Activated naive CD8-positive, alpha-beta T cell treated with anti-CD3 and anti-CD28 coated beads for 36 hours (primary cell): ENCODE measurements at places on chromosomes 5 and 9.

GRCh38 chr5:136037001-136037705 is 8.4 kb downstream of the TGFBI start:
- peak overlapping the region; percentile 54 for H3K27ac ChIP-seq
- H3K36me3 ChIP-seq, result peaks cover 4% of the 10 kb centered on the region
- H3K4me3 ChIP-seq, result no peak overlapping the region
- no peaks in the 10 kb centered on the region for H3K27me3 ChIP-seq
- DNase-seq, result peak; percentile 34
- H3K4me1 ChIP-seq, result peaks cover 17% of the 10 kb centered on the region

DNA sequence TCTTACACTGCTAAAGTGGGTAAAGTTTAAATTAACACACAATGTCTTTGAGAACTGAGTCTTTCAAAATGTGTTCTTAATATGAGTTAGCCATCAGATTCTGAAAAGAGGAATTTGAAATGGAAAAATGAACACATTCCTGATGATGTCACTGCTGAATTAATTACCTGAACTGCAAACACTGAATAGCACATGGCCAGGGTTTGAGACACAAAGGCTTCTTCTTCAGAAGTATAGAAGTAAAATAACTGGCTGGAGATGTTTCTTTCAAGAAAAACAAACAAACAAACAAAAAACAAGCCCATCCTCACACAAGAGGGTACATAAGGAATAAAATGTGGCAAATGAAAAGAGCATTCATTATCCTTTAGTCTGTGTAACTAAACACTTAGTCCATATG is 7.1 kb downstream of the GLIS3 start:
- no peak for DNase-seq
- peaks cover 6% of the 10 kb centered on the region for H3K27me3 ChIP-seq
- no peak overlapping the region for H3K4me3 ChIP-seq
- H3K4me1 ChIP-seq, result peaks cover 49% of the 10 kb centered on the region

DNA sequence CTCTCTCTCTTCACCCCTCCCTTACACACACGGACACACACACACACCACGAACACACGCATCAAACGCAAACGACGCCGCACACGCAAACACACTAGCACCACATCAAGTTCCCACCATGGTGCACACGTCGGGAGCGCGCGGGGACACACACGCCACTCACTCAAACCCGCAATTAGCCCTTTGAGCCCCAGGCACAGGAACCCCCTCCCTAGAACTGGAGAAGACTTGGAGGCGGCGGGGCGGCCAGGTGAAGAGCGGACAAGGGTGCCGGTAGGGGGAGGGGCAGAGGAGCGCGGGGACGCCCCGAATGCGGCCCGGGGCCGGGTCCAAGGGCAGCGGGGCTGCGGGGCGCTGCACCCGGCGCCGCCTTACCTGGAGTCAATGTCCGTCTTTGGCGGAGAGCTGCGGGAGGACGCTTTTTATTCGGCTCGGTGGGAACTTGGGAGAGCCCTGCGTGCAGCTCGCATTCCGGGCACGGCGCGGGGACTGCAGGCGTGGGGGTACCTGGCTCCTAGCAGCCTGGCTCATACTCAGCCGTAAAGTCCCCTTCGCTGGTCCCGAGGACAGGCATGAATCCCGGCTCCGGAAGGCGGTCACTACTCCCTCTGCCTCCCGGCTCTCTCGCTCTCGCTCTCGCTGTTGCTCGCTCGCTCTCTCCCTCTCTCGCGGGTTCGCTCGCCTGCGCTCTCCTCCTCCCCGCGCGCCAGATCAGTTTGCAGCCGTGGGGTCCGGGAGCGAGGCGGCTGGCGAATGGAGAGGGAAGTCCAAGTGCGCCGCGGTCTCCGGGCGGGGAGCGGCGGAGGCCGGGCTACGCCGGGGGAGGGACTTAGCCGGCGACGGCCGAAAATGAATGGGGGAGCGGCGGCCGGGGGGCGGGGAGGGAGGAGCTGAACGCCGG is at the start of gene BRINP1:
Gene BRINP1, minus strand, starts transcription at position 755 of the 901 bp plus-strand sequence. CDS start 56,080 bp downstream, outside the sequence.
- no peak within 1 kb of the TSS for H3K27ac ChIP-seq
- H3K4me3 ChIP-seq, result no peak within 1 kb of the TSS
- no peak for DNase-seq
- H3K4me1 ChIP-seq, result no peaks in the 10 kb centered on the region
- peaks cover 62% of the 10 kb centered on the region for H3K27me3 ChIP-seq

GRCh38 chr9:120883608-120883996 is 6.6 kb upstream of the PHF19 start:
- peaks cover 37% of the 10 kb centered on the region for H3K36me3 ChIP-seq
- no peak overlapping the region for H3K4me3 ChIP-seq
- no peaks in the 10 kb centered on the region for H3K27me3 ChIP-seq
- peaks cover 72% of the 10 kb centered on the region for H3K4me1 ChIP-seq

GRCh38 chr9:135504262-135505243 is 4.1 kb downstream of the MRPS2 start:
- no peaks in the 10 kb centered on the region for H3K27me3 ChIP-seq
- H3K27ac ChIP-seq, result no peak overlapping the region
- H3K4me1 ChIP-seq, result peaks cover 11% of the 10 kb centered on the region
- no peak overlapping the region for H3K4me3 ChIP-seq
- H3K36me3 ChIP-seq, result peaks cover 30% of the 10 kb centered on the region
- peak; percentile 51 for DNase-seq

DNA sequence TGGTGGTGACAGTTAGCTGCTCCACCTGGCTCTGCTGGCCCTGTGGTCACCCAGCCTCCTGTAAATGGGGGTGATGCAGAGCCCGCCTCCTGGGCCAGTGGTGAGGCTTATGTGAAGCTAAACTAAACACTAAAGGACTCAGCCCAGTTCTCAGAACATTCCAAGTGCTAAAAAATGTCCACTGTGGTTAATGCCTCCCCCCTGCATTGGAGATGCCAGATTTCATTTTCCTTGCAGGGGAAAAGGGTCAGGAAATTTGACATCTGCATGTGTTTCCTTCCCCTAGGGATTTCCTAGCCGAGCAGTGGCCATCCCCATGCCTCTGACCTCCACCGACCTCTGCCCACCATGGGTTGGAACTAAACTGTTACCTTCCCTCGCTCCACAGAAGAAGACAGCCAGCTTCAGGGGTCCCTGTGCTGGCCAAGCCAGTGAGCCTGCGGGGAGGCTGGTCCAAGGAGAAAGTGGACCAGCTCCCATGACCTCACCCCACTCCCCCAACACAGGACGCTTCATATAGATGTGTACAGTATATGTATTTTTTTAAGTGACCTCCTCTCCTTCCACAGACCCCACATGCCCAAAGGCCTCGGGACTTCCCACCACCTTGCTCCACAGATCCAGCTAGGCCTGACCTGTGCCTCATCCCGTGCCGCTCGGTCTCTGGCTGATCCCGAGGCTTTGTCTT is 13.0 kb downstream of the CD74 start:
- H3K27ac ChIP-seq, result peak overlapping the region; percentile 71
- H3K4me3 ChIP-seq, result no peak overlapping the region
- peaks cover 8% of the 10 kb centered on the region for H3K4me1 ChIP-seq
- no peak for DNase-seq

DNA sequence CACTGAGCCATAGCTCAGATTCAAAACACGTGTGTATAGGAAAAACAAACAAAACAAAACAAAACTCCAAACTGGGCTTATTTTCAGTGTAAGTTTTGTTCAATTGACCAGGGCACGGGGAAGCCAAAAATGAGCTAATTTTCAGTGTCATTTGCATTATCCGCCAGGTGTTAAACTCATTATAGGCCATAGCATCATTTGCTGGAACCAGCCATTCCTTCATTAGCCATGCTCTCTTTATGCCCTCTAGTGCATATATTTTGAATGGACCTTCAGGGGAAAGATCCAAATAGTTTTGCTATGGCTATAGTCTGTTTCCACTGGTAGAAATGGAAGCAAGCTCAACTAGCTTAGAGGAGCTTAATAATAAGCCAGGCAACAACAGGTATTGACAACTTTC is 1205.2 kb upstream of the DMAC1 start:
- no peak overlapping the region for H3K4me3 ChIP-seq
- DNase-seq, result no peak
- no peaks in the 10 kb centered on the region for H3K36me3 ChIP-seq
- H3K27me3 ChIP-seq, result no peaks in the 10 kb centered on the region

DNA sequence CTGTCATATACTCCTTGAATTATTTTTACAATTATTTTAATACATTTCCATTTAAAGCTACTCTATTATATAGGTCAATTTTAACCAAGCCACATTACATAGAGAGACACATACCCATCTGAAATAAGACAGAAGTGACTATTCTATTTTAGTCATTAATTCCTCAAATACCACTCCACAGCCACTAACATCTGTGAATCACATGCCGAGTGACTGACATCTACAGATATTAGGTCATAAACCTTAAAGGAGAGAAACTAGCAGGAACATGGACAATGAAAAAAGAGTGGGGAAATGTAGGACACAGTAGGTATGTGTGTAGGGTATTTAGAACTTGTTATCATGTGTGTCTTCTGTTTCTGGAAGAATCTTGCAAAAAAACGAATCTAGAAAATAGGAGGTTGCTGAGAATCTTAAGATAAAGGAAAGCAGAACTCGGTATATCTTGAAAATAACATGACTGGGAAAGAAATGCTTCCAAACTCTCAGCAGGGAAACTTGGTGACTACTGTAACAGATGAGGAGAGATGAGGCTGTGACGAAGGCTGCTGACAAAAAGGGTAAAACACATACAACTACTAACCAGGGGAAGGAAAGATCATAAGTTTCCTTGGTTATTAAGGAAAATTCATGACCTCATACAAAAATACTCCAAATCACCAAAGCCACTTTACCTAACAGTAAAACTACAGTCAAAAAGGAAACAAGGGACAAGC is 84.6 kb downstream of the PLPP1 start:
- no peaks in the 10 kb centered on the region for H3K27me3 ChIP-seq
- no peak for DNase-seq
- H3K4me3 ChIP-seq, result no peak overlapping the region

DNA sequence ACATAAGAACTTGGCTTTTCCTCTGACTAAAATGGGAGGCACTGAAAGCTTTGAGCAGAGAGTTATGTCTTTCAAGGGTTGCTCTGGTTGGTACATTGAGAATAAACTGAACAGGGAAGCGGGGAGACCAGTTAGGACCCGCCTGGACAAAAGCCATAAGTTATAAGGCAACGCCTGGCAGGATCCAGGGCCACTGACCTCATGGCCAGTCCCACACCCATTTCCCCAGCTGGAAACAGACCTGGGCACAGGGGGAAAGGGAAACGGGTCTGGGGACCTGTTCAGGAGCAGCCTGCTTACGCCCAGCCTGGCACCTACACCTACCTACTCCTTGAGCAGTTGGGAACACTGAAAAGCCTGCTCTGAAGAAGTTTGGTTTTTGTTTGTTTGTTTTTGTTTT is 1.3 kb downstream of the SPINK4 start:
- DNase-seq, result no peak
- no peaks in the 10 kb centered on the region for H3K36me3 ChIP-seq
- H3K4me1 ChIP-seq, result no peaks in the 10 kb centered on the region
- no peak overlapping the region for H3K27ac ChIP-seq
